ENCODE measurements at places on chromosomes 2 and 18. TPM values are rescaled to one million over a fixed set of nuclear protein-coding genes. Genes with fewer than 3 reads are reported as not detected.

PLGLB1 gene
- total RNA-seq: 0.96 TPM

TCF23 gene
- not detected for total RNA-seq

RPIA gene
- total RNA-seq: 6.6 TPM

UGT1A1 gene
- not detected for total RNA-seq

- no peak for DNase-seq
These were observed 3.7 kb downstream of the HDAC4 start for GRCh38 chr2:239396881-239397681.

- peak; percentile 98 for DNase-seq
These were observed 62.1 kb upstream of the SMIM21 start for GRCh38 chr18:75489493-75490190.

- peak; percentile 98 for DNase-seq
These were observed 12.4 kb downstream of the ASB1 start for GRCh38 chr2:238438856-238439849.

- no peak for DNase-seq
These were observed 483.9 kb upstream of the ZNF804A start for GRCh38 chr2:184114439-184114838.

DNA sequence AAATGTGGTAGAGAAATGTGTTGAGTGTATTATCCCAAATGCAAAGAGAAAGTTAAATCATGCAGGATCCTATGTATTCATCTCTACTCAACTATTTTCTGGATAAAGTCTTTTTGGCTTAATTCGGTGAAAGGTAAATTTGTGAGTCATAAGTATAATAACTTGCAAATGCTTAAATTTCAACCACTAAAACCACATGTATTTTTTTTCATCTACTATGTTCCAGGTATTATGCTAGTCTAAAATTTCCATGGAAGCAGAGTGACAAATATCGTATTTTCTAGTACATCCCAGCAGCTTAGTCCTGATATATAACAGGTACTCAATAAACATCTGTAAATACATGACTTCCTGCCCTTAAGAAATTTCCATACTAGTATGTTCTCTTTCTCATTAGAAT lies 6.2 kb downstream of the ALS2 start:
- DNase-seq: no peak

DNA sequence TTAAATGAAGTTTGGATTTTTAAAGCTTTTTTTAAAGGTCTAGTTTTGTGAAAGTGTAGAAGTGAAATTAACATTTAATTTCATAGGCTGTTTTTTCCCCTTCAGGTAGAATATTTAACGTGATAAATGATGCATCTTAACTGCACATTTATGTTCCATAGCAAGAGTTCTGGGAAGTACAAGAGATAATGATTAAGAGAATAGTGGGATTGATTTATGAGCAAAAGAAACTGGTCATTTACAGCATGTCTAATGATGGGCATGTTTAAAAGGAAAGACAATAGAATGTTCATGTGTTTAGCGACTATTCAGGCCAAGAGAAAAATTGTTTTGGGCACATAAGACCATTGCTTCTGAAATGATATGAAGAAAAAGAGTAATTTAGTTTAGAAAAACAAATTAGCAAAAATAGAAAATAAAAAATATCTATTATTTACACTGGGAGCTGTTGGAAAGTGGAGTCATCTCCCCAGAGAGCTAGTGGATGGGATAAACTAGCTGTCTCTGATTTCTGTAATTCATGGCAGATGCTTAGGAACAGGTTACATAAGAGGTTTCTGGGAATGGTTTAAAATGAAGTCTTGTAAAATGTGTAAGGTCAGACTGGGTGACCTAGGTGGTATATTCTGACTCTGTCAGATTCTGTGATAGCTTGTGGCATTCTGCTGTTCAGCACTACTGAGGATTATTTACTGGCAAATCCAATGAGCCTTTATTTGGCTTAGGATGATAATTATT lies 60.7 kb downstream of the WDR7 start:
- peak; percentile 65 for DNase-seq

- no peak for DNase-seq
These were observed 360.4 kb upstream of the KCNH7 start for GRCh38 chr2:163198972-163199371.

DNA sequence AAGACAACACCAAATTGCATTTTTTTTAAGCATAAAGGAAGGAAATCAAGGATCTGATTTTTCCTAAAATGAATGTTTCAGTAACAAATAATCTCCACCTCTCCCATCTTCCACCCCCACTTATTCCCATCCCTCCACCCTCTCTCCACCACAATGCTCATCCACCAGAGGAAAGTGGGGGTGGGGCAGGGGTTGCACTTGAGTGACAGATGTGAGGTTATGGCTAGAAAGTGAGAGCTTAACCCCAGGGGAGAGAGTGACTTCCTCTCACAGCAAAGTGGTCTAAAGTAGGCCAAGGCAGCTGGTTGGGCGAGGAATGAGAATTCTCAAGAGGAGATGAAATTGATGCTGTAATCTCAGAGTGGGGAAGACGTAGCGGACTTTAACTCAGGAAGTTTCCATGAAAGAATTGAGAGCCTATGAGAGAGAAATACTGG lies 104.7 kb downstream of the HNRNPLL start:
- no peak for DNase-seq

DNA sequence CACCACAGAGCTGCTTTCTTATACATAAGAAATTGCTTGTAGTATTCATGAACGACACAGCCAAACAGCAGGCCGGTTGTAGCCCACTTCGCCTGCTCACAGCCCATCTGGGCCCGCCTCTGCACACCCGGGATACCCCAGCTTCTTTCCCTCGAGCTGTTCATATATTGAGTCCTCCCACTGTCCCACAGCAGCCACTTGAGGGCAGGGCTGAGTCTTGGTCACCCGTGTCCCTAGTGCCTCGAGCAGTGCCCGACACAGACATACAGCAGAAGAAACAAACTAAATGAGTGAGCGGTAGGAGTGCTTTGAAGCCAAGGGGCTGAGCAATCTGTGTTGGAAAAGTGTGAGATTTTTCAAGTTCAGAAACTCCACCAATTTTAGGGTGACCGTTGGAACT lies 251.4 kb downstream of the KLHL29 start:
- DNase-seq: no peak

- DNase-seq: no peak
These were observed 48.2 kb downstream of the EML4 start for GRCh38 chr2:42217307-42217706.

All from LHCN-M2 (cell line).